COR-L47 (cell line): ENCODE measurements at places on chromosomes 13 and 19.

GRCh38 chr19:2807379-2808128 lies 12.1 kb upstream of the ZNF554 start:
- DNase-seq, result no peak

GRCh38 chr13:23637829-23638228 lies 67.6 kb downstream of the TNFRSF19 start:
- DNase-seq, result peak; percentile 40

- no peak for DNase-seq
These were observed 1256.5 kb downstream of the EFNB2 start for GRCh38 chr13:105278943-105279381.

DNA sequence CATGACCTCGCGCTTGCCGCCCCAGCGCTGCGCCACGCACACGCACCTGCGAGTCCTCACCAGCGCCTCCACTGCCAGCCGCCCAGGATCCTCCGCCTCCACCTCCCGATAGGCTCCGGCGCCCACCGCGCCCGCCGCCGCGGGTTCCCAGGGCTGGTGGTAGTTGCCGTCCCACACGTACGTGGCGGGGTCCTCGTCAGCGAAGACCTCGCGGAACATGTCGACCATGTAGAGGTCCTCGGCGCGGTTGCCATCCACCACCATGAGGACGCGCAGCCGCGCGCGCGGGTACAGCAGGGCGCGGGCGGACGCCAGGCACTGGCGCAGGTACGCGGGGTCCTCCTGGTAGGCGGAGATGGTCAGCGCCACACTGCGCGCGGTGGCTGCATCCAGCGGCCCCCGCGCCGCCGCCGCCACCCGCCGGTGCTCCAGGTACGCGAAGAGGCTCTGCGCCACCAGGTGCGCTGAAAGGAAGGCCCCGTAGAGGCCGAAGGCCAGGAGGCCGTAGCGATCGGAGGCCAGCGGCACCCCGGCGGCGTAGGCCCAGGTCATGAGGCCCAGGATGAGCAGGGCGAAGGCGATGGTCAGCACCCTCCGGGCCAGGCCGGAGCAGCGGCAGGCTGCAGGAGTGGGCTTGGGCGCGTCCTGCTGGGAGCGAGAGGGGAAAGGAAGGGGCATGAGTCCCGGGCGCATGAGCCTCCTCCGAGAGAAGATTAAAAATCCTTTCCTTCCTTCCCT lies 4.4 kb downstream of the HAS1 start:
- no peak for DNase-seq

DNA sequence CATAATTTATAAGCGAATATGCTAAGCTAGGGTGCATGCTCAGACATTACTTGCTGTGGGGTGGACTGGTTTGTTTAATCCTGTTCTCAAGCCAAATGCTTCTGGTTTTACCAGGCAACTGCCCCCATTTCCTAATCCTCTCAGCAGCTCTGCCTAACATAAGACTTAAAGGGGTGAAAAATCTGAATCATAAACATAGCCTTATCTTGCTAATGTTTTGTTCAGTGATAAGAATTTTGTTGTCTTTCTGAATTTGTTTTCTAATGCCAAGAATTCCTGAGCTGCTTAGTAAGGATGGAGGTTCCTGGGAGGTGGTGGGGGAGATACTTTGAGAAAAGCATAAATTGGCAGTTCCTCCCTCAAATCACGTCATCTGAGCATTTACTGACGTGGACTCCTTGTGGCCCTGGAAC lies 42.7 kb downstream of the ING1 start:
- DNase-seq, result no peak

GRCh38 chr19:15871570-15871969 lies 26.3 kb downstream of the CYP4F2 start:
- no peak for DNase-seq

DNA sequence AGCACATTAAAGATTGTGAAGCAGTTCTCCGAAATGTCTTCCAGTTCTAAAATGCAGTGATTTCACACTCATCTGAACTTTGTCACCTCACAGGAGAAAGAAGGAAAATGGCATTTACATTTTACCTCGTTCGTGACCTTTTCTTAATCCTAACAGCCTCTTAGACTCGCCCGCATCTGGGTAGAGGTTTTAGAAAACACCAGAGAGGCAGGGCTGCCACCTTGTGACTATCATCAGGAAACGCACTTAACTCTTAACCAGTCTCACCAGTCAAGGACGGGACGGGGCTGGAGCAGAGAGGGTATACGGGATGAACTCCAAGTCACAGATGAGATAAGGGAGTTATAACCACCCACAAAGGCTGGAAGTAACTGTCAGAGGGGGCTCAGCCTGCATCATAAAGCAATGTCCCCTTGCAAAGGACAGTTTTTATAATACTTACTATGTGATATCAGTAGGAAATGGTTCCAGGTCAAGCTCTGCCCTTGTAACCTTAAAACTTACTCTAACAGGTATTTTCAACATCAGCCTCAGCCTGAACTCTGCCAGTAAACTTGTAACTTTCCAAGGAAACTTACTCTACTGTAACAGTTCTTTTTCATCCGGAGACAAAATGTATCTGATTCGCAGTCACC lies 8.6 kb upstream of the CEACAM6 start:
- peak; percentile 71 for DNase-seq

GRCh38 chr13:79282508-79282907 lies 123.5 kb downstream of the RBM26 start:
- no peak for DNase-seq

- no peak for DNase-seq
These were observed 4.6 kb upstream of the GP6 start for GRCh38 chr19:55042688-55043087.

GRCh38 chr13:18991060-18991459 lies 190.6 kb downstream of the TUBA3C start:
- no peak for DNase-seq

- DNase-seq, result no peak
These were observed 14.2 kb upstream of the PRR19 start for GRCh38 chr19:42287827-42288107.

DNA sequence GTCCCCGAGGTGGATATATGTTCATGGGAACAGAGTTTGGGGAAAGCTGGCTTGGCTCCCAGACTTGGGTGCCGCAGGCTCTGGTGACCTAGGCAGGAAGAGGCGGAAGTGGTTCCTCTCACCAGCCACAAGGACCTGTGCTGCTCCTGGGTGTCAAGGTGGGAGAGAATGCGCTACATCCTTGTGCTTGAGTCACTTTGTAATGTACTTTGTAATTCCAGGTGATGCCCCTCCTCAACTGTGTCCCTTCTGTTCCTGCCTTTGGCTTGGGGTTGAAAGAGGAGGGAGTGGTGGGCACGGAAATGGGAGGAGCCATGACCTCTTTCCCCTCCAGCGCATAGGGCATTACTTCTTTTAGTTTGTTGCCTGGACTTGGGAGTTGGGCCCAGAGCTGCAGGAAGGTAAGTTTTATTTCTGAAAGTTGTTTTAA lies 10.9 kb downstream of the GARRE1 start:
- DNase-seq, result no peak

- no peak for DNase-seq
These were observed 43.2 kb upstream of the WDFY2 start for GRCh38 chr13:51541037-51541436.

GRCh38 chr13:113535381-113535781 lies 44.9 kb upstream of the DCUN1D2 start:
- DNase-seq, result peak; percentile 60

GRCh38 chr13:40993987-40994386 lies 25.1 kb downstream of the ELF1 start:
- DNase-seq, result peak; percentile 44

DNA sequence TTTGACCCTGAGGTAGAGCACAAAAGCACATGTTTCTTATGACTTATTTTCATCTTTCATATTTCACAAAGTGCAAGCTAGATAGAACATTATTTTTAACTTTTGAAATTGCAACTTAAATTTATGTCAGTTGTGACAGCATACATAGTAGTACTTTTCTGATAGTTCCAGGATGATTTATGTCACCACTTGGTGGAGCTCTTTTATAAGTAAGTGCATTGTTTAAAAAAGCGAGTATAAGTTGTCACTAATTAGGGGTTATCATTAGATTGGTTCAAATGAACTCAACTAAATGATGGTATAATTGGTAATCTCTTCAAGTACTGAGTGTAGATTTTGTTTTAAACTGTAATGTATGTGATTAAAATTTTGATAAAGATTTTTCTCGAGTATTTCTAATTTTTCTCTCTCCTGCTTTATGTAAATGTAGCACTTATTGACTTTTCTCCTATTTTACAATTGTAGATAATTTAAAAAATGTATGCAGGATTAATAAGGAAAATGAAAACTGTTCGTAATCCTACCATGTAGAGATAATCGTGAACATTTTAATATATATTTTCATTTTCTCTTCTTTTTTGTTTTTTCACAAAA lies 31.1 kb downstream of the RB1 start:
- peak; percentile 27 for DNase-seq

DNA sequence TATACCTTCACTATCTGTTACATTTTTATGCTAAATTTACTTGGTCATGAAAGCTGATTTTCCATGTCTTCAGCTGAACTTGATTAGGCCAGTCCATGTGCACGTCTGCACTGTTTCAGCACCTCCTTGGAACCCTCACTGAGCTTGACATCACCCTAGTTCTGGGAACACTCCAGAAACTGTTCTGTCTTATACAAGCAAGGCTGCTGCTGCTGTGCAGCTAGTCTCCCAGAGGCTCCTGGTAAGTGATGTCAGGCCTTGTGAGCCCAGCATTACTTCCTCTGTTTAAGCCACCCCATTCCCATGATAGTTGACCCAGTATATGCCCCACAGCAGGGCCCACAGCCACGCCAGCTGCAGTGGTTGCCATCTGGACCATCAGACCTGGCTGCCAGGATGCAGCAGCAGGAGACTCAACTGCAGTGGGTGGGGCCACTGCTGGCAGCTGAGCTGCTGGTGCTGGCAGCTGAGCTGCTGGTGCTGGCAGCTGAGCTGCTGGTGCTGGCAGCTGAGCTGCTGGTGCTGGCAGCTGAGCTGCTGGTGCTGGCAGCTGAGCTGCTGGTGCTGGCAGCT lies 90.5 kb upstream of the AKAP11 start:
- DNase-seq, result peak; percentile 69

DNA sequence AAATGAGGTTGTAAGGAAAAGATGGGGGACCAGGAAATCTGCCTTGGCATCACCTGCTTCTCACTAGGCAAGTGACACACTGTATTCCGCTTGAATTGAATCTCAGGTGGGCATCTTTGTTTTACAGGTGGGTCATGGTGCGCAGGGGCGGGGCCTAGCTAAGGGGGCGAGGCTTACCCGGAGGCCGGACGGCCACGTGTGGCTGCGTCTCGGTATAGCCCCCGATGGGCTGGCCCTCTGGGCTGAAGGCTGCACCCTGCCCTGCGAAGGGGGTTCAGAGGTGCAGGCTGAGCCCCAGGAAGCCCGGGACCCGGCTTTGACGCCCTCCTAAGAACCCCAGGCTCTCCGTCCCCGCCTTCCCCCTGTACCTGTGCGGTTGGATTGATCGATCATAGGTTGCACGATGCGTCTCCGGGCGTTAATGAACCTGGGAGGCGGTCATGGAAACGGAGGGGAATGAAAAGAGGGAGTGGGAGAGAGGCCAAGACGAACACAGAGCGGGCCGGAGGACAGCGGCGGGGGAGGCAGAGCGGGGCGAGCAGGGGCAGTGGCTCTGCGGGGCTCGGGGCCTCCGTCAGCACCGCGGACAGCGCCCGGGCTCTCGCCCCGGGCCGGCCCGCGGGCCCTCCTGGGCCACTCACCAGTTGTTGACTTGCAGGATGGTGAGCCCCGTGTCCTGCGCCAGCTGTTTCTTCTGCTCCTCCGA lies 12.5 kb downstream of the MEIS3 start:
- DNase-seq, result no peak

DNA sequence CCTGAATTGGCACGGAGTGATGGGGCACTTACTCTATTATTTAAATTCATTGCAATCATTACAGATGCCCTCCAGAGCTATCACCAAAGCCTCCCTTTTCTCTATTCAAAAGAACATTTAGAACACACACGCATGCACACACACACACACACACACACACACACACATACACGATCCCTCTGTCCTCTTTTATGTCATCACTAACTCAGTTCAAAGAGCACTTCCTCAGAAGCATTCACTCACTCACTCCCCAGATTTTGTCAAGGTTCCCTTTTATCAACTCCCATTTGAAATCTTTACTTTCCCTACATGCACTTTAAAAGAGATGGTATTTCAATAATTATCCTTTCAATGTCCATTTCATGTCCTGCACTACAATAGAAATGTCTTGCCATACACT lies 22.4 kb upstream of the IGFL4 start:
- DNase-seq, result no peak

DNA sequence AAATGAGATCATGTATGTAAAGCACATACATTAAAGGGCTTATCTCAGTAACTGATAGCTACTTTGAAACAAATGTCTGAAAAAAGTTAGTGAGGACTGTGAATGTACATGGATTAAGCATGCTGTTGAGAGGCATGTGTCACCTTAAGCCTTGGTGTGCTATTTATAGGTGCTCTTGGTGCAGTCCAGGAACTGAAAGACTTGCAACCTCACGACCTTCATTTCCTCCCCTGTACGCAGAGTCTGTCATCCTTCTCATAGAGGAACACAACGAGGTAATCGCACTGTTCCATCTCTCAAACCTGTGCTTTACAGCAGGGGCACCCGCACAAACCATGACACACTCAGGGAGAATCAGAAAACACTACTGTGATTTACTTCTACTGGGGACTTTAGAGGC lies 65.6 kb downstream of the UFM1 start:
- no peak for DNase-seq

DNA sequence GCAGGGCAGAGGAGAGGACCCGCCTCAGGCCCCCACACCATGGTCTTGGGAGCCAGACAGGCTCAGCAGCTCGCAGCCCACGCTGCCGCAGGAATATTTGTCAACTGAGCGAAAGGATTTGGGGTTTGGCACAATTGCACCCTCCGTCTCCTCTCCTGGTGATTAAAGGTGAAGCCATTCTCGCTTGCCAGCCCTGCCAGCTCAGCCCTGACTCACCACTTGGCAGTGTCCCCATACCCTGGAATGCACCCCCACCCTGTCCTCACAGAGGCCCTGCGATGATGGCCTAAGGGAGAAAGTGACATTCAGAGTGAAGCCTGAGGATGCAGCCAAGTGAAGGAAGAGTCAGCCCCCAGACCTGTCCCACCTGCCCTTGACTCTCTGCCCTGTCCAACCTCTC lies 18.8 kb downstream of the CYTH2 start:
- no peak for DNase-seq

- no peak for DNase-seq
These were observed 620 bp downstream of the CRTC1 start for GRCh38 chr19:18683958-18684641.

DNA sequence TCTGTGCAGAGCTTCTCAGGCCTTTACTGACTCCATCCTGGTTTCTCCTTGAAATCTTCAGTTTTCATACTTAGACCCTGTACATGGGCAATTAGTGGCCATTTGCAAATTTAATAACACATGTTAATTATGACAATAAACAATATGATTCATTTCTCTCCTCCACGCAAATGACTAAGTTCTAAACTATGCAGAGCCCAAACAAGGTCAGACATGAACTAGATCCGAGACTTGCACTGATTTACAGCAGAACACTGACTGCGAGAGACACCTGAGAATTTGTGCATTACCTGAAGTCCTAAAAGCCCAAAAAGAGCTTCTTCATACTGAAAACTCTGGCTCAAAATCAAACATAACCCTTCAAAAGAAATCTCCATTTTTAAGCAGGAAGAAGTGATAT lies 521.8 kb downstream of the MYO16 start:
- no peak for DNase-seq
